ENCODE measurements at places on chromosomes 12 and 14.

DNA sequence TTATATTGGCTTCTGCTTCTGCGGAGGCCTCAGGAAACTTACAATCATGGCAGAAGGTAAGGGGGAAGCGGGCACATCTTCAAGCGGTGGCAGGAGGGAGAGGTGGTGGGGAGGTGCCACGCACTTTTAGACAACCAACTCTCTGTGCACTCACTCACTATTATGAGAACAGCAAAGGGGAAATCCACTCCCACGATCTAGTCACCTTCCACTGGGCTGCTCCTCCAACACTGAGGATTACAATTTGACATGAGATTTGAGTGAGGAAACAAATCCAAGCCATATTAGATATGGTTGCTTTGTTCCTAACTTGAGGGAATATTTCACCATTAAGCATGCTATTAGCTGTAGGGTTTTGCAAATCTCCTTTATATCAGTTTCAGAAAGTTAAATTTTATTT is 80.3 kb downstream of the UNC79 start:
- no peak for DNase-seq

DNA sequence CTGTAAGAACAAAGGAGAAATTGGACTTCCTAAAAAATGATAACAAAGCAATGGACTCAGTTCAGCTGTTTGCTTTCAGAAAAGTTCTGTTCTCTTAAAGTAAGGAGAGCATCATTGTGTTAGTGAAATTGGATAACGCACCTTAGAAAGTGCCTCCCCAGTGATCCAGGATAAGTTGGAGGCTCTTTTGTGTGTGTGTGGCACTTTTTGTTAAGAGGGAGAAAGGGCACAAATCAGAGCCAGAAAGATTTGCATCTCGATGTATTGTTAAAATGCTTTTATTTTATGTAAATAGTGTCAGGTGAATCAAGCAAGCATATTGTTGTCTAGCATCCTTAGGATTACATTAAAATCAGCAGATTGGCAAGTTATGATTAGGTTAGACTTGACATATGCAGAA is 2.1 kb downstream of the STK38L start:
- DNase-seq = no peak

DNA sequence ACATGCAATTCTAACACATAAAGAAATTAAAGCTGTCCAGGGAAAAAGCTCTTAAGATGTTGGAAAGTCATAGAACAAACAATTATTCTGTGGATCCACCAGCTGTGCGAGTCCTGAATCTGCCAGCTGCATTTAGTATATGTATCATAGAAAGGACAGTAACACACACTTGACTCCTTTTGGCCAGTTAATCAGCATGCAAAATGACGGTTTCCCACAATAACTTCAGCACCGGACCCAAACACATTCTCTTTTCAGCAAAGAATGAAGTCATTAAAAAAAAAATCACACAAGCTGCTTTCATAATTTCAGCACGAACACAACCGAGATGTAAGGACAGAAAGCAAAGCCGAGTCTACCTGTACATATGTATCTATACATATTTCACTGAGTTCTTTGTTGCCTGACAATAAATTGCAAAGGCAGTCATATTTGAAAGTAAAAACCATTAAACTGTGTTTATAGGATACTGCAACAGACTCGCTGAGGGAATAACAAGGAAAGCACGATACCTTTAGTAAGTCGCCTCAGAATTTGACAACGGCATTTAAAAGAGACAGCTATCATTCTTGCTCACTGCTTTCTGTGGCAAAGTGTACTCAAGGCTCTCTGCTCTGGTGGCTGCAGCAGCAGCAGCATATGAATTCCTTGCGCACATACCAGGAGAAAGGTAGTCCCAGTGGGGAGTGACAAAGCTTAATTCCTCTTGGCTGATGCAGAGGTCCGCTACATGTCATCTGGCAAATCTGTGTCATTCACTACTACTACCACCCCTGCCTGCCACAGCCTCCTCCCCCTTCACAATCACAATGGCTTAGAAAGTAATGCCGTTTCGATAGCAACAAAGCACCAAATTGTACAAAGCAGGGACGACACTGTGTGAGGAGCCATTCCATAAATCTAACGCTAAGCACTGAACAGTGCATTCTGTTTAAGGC is at the start of gene GRIP1:
Gene GRIP1, minus strand, starts transcription at position 739 of the 938 bp plus-strand sequence. Its CDS starts 172 bp downstream, at position 567.
- DNase-seq = no peak

GRCh38 chr14:21791749-21792148 is 118.1 kb upstream of the OR4E1 start:
- no peak for DNase-seq

- no peak for DNase-seq
Observed at GRCh38 chr12:76341436-76342030, 6.7 kb downstream of the BBS10 start.

GRCh38 chr12:64951944-64952343 is 127.5 kb downstream of the TBC1D30 start:
- no peak for DNase-seq

DNA sequence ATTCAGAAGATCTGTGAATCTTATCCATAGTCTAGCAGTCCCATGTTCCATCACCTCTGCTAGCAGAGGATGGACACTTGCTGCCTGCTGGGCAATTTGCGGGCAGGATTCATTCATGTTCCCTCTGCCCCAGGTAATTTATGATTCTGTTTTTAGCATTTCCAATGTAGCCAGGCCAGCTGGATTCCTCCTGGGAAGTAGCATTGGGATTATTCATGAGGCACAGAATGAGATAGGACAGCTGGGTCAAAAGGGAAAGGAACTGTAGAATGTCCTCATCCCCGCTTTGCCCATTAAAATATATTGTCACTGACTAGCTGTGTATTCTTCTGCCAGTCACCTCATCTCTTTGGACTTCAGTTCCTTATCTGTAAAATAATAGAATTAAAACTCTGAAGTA is 68.7 kb downstream of the SLC35F4 start:
- DNase-seq = no peak

GRCh38 chr14:35122696-35123387 is 490 bp downstream of the PRORP start:
- DNase-seq = peak; percentile 6

DNA sequence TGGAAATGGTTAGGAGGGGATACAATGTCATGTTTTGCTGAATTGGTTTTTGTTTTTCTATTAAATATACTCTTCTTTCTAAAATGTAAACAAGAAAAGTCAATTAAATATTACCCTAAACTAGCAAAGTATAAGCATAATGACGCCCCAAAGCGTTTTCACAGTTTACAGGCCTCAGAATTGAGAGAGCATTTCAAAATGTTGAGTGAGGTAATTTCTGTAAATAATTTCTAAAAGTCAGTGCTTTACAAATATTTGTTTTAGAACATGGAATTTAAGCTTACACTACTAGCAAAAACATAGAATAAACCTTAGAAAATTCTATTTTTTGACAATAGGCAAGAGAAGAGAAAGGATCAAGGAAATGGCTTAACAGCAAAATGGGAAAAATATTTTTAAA is 958.4 kb upstream of the USP15 start:
- no peak for DNase-seq

GRCh38 chr12:127340381-127340780 is 926.6 kb upstream of the TMEM132C start:
- DNase-seq = no peak

DNA sequence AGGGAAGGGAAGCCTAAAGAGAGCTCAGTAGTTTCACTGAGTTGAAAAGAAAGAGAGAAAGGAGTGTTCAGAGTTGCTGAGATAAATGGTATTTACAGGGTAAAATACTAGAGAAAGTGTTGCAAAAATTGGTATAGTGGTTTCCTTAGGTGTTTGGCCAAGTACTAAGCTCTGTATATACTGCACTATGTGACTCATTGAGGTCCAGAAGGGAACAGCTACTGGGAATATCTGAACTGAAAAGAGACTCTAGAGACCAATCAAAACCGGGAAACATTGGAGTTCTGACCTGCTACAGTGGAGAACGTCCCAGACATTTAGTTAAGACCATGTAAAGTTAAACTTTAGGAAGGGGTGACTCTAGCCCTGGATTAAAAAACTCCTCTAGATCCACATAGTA is 42.7 kb upstream of the ALX1 start:
- no peak for DNase-seq

DNA sequence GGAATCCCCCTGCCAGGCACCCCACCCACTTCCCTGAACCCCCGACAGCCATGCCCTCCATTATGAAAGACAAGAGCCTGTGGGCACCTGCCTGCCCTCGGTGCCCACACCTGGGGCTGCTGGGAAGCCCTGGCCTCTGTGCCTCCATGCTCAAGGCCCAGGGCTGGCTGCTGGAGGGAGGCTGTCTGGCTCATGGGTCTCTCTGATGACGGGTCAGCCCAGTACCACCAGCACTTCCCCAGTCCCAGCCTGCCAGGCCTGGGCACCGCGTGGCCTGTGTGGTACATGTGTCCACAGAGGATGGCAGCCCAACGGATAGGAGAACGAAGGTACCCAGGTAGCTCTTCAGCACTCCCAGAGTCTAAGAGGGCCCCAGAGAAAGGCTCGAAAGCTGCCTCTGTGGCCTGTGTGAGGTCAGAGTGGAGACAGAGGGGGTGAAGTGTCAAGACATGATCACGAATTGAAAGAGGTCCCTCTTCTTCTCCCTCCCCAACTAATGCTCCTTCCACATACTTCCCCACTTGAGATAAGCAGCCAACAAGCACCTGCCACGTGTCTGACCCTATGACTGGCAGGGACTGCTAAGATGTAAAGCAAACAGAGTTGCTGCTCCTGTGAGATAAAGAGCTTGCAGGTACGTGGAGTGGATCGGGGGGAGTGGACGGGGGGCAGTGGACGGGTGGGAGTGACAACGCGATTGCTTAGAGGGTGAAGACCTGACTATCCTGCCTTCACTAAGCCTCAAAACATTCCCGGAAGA is 21.2 kb downstream of the FBLN5 start:
- DNase-seq = no peak

- no peak for DNase-seq
Observed at GRCh38 chr14:92704821-92705220, 43.6 kb downstream of the LGMN start.

GRCh38 chr12:62537551-62537950 is 70.9 kb downstream of the MON2 start:
- no peak for DNase-seq

DNA sequence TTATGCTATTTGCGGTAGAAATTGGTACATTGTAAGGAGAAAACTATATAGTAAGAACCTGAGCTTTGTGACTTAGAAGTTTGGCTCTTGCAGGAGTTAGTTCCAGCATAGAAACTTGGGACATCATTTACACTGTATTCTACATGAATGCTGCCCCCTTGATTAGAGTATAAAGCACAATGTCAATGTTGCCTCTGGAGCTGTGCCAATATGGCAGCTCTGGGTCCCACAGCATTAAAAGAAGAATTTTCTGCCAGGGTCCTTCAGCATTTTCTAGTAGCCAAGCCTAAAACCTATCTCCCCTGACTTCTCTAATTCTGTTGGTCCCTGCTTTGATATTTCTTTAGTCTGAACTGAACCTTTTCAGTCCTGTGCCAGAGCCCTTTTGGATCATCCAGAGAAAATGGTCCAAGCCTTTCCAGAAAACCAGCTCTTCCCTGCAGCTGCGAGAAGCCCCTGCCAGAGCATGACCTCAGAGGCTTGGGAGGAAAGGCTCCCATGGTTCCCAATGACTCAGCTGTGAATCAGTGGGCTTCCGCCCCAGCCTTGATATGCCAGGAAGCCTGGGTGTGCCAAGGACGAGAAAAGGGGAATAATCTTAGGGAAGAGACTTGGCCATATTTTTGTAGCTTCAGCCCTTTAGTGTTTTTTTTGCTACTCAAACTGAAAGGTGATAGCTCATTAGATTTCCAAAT is 43.2 kb downstream of the PLEKHG7 start:
- DNase-seq = no peak

DNA sequence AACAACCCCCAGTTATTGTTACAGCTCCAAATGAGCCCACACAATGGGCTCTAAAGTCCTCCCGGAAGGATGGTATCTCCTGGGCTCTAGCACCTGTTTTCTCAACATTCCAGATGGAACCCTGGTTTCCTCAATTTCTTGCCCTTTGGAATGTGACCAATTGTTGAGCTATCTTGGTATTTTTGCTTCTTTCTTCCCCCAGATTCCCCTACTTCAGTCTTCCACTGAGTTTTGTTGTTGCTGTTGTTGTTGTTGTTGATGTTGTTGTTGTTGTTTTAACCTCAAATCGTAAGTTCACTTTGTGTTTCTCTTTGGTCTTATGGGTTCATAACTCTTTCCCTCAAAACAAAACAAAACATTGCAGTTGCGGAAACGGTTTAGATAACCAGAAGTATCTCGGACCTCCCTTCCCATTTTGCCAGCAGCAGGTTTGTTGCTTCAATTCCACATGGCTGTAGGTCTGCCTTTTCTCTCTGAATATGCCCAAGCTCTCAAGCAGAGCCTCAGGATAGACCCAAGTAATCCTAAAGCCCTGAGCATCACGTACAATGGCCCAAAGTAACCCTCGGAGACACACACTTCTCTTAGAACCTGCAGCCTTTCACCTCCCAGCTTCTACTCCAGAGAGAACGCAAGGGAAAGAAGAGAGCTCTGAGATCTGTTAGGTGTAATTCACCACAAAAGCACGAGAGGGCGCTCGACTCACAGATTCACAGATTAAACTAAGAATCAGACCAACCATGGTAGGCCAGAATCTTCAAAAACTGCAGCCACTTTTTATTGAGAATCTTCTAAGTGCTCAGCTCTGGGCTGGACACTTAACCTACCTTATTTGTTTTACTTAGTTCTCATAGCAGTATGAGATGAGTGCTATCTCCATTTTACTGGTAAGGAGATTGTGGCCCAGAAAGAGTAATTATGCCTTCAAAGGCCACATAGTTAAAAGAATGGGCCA is 1.0 kb upstream of the DDX23 start:
- peak; percentile 82 for DNase-seq

- DNase-seq = no peak
Observed at GRCh38 chr14:41606282-41606531, 469 bp upstream of the LRFN5 start.

Measured in activated T-helper 1 cell treated with anti-CD3 and anti-CD28 coated beads, Interleukin-12 subunit alpha, Interleukin-12 subunit beta, Interleukin-2, Interleukin-4 antibody, amounts not matched to agents 30 ng/mL and 10 ng/mL and 1 ng/mL, durations not matched to agents 14 hours and 24 hours and 36 hours (primary cell).